ENCODE measurements at places on chromosomes 7 and 10.

GRCh38 chr7:142437741-142438140, 179.9 kb upstream of the PRSS58 start:
- no peak for DNase-seq

DNA sequence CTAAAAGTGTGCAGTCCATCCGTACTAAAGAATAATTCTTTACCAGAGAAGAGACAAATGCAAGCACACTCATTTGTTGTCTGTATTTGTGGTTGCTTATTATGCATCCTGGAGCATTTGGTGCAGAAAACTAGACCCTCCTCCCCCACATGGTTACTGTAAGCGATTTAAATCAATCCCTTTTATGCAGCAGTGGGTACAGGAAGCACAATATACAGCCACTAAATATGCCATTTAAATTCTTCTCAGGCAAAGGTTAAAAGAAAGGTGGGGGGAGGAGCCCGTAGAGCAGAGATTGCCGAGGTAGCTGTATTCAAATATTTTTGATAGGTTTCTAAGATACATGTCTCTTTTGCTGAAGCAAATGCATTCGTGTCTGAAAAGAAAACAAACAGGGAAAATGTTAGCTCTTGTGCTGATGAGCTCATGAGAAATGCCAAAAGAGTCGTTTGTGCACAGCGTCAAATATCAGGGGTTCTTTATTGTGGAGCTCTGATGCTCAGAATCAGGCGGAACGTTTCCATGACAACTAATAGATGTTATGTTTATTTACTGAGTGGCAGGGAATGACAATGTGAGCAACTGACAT, 131.3 kb upstream of the NPVF start:
- DNase-seq, result no peak

- no peak for DNase-seq
Measured at GRCh38 chr10:124007773-124008145, 85.6 kb downstream of the CHST15 start.

- no peak for DNase-seq
Measured at GRCh38 chr7:50825465-50825864, 42.8 kb upstream of the GRB10 start.

- DNase-seq, result no peak
Measured at GRCh38 chr10:112913661-112914287, 36.3 kb upstream of the TCF7L2 start.

- no peak for DNase-seq
Measured at GRCh38 chr7:131869169-131869844, 312.9 kb upstream of the PODXL start.

GRCh38 chr7:29289156-29290021, 94.8 kb downstream of the CHN2 start:
- DNase-seq, result no peak

DNA sequence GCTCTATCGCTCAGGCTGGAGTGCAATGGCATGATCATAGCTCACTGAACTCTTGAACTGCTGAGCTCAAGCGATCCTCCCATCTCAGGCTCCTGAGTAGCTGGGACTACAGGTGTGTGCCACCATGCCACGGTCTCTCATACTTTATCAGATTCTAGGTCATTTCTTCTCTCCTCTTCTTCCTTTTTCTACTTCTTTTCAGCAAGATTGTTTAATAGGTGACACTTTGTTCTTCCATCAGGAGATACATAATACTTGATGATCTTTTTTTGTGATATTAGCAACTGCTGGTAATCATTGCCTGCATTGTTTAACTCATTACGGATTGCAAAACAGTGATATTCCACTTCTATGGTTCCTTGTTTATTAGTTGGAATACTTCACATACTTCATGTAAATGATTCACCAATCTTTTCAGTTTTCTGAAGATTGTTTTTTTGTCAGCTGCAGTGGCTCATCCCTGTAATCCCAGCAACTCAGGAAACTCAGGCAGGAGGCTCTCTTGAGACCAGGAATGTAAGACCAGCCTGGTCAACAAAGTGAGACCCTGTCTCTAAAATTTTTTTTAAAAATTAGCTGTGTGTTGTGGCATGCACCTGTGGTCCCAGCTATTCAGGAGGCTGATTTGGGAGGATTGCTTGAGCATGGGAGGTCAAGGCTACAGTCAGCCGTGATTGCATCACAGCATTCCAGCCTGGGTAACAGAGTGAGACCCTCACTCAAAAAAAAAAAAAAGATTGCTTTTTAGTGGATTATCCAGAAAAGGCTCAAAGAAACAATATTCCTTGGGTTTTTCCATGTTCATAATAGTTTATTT, 36.2 kb upstream of the CHST3 start:
- no peak for DNase-seq

DNA sequence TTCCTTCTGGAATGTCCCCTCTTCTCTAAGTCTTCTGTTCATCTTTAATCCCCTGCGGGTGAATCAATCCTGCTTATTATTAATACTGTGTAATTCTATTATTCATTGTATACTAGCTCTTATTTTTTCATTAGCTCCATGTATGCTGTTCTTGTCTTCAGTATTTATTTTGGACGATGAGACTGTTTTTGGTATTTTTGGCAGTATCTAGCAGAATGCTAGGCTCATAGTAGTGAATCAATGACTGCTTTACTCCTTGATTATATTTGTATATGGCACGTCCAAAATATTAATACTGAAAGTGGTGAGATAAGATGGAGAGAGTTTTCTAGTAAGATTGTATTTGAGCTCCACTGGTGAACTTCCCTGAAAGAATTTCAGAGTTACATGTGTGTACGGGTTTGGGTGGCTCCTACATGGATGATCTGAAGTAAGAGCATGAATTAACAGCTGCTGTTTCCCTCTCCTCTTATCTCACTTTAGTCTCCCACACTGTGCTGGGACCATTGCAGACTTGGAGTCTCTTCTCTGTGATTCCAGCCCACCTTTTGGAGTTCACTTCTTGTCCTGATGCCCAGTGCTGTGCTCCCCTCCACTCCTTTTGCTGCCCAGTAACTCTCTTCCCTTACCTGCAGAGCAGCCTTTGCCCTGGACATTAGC, 226.0 kb downstream of the CDK14 start:
- no peak for DNase-seq

DNA sequence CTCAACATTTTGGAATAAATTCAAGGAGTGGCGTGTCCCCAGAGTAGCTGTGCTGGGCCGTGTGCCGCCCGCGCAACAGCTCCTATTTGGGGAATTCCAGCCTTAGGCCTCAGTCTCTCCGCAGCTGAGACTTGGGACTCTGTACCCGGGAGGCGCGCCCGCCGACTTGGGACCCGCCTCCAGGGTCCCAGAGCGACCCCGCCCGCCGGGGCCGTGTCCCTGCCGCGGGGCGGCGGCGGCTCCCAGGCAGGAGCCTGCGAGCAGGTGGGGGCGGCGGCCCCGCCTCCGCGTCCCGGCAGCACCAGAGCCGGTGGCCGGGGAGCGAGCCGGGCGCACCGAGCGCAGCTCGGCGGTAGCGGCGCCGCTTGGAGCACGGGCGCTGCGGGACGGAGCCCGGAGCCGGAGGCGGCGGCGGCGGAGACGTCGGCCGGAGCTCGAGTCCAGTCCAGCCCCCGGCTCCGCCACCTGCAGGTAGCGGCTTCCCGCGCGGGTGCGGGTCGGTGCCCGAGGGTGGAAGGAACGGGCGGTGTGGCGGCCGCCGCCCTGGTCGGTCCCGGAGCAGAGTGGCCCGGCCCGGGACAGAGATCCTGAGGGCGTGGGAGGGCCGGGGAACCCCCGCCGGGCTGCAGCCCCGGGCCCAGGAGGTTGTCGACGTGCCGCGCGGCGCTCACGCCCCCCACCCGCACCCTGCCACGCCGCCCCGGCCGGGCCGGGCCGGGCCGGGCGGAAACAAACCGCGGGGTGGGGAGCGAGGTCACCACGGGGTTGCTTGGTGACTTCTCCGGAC, at the start of gene WIPF3:
Gene WIPF3 (plus strand): TSS at position 301 of the 787 bp plus-strand sequence. CDS start 28,217 bp downstream, outside the sequence.
- no peak for DNase-seq

DNA sequence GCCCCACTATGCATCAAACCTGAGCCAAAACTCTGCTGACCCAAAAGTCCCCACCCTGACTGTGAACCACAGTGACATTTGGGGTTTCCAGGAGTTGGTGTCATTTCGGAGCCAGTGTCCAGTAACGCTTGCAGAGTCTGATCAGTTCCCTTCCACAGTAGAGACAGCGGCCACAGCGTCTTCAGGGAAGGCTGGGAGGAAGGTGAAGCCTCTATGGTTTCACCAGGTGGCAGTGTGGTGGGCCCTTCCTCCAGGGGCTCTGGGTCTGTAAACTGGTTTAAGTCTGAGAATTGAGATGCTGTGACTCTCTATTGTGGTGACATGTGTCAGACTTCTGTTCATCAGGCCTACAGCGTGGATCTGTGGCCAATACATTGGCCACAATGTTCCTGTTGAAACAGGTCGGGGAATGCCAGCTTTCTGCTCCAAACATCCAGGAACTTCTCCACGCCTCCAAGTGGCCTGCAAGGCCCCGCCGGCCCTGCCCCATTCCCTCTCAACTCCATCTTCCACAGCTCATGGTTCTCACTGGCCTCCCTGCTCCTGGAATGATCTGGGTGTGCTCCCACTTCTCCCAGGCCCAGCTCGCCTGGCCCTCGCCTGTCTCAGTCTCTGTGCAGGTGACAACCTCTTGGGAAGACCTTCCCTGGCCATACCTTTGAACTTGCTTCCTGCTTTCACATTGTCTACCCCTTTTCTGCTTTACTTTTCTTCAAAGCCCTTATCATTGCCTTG, 124.5 kb upstream of the FAM20C start:
- no peak for DNase-seq

- no peak for DNase-seq
Measured at GRCh38 chr10:96687317-96688012, 32.8 kb downstream of the PIK3AP1 start.

DNA sequence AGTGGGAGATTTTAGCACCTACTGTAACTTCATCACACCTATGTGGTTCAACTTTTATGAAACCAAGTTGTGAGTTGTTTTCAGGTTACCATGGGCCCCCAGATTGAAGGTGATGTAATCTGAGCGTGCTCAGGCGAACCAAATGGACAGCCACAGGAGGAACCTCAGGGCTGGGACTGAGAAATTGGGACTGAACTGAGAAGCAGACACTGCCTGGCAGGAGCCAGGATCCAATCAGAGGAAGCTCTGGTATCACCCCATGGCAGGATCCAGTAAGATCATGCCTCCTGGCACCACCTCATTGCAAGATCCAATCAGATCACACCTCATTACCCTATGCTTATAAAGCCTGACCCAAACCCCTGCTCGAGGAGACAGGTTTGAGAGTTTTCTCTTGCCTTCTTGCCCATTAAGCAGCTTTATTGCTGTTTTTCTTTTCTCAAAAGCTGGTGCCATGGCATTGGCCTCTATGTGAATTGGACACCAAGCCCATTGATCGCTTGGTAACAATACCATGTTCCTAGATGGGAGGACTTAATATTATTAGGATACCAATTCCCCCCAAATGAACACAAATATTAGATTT, 43.2 kb upstream of the GDF10 start:
- no peak for DNase-seq

- no peak for DNase-seq
Measured at GRCh38 chr7:22709857-22710256, 17.1 kb upstream of the IL6 start.

DNA sequence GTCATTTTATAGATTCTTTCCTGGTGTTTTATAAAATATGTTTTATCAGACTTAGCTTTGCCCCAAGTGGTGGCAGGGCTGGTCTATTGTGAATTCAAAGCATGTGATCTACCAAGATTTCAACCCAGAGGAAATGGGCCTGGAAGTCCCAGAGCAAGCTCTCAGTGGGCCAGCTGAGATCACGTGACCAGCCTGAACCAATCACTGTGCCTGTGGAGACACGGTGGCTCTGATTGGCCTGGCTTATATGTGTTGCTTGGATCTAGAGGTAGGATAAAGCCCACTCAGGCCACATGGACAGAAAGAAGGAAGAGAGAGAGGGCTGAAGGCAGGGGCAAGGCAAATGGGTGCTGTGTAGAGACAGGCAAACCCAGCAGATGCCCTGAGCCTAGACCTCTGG, 65.5 kb upstream of the GATA3 start:
- DNase-seq, result no peak

- DNase-seq, result peak; percentile 17
Measured at GRCh38 chr10:97759158-97759887, 12.5 kb downstream of the SFRP5 start.

GRCh38 chr10:122263971-122264370, 7.1 kb upstream of the BTBD16 start:
- DNase-seq, result no peak

- no peak for DNase-seq
Measured at GRCh38 chr7:132488634-132489302, 87.5 kb downstream of the PLXNA4 start.

GRCh38 chr7:45140827-45141226, 16.8 kb upstream of the RAMP3 start:
- DNase-seq, result no peak

GRCh38 chr10:50536617-50537240, 87.0 kb downstream of the SGMS1 start:
- no peak for DNase-seq

- DNase-seq, result no peak
Measured at GRCh38 chr7:77413128-77413527, 3.0 kb downstream of the GSAP start.

DNA sequence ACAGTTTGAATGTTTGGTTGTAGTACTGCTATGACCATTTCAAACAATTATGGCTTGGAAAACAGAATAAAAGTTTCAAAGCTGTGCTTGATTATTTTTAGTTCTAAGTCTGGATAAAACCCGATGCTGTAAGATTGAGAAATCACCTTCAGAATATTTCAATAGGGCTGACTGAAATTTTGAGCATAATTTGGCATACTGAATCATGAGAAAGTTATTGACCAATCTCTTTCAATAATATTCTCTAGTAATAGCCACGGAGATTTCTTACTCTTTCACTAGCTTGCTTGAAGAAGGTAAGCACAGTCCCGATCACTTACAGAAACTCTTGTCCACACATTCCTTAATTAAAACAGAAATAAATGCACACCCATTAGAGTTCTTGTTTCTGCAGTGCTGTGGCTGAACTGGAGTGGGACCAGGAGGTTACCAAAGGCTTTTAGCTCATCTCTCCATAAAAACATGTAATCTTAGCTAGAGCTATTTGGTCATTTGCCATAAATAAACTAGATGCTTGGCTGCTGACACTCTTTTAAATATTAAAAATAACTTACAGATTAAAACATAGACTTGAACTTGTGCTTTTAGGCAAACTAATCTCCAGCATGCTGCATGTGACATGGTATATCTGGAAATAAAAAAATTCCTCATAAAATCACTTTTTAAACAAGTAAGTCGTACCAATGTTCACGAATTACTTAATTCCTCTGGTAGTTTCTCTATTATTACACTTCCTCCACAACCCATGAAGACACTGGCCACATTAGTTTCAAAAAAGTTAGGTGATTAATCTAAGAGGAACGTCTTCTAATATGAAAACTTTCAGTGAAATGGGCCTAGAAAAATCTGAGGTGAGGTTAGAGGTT, 97.8 kb downstream of the AGMO start:
- no peak for DNase-seq

- DNase-seq, result no peak
Measured at GRCh38 chr10:123883673-123884320, 7.8 kb downstream of the CPXM2 start.
